Dermis lymphatic vessel endothelial cell (primary cell): ENCODE measurements at places on chromosomes 13 and 19. TPM values are rescaled to one million over a fixed set of nuclear protein-coding genes. Genes with fewer than 3 reads are reported as not detected.

The NLRP7 gene
- total RNA-seq: not detected in 2 replicates

The DPY19L3 gene
- total RNA-seq: 23.1 and 26.2 TPM in 2 replicates

The MYO1F gene
- 0.26 and 0.54 TPM in 2 replicates for total RNA-seq

The SYNGR4 gene
- total RNA-seq: not detected in 2 replicates

The SBSN gene
- total RNA-seq: not detected in 2 replicates

The TGFB1 gene
- 19.6 and 35.2 TPM in 2 replicates for total RNA-seq

The ADPRHL1 gene
- total RNA-seq: 0.34 and 0.54 TPM in 2 replicates

The ZNF682 gene
- 1.6 TPM in 2 replicates for total RNA-seq
